Stimulated activated CD4-positive, alpha-beta T cell treated with anti-CD3 and anti-CD28 coated beads, Interleukin-15, amount 100 ng/mL, for 1 hour (primary cell): ENCODE measurements at places on chromosomes 1 and 21.

DNA sequence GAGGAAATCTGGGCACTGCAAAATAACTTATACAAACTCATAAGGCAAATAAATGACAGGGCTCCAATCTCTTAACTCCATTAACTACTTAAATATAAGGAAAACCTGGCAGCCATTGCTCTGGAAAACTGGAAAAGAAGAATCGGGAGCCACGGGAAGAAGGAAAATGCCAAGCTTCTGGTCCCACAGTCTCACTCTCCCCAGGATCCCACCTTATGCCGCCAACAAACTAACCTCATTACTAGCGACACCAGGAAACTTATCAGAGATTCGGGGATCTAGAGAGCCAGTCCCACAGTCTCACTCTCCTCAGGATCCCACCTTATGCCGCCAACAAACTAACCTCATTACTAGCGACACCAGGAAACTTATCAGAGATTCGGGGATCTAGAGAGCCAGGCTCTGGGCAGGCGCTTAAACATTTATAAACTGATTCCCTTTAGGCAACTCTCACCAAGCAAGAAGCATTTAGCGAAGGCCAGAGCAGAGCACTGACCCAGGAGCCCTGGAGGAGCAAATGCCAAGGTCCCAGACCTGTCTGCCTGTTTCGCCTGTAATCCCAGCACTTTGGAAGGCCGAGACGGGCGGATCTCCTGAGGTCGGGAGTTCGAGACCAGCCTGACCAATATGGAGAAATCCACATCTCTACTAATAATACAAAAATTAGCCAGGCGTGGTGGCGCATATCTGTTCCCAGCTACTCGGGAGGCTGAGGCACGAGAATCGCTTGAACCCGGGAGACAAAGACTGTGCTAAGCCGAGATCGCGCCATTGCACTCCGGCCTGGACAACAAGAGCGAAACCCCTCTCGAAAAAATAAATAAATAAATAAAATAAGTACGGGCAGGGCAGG lies 720 bp downstream of the PSMB2 start:
- DNase-seq = no peak

DNA sequence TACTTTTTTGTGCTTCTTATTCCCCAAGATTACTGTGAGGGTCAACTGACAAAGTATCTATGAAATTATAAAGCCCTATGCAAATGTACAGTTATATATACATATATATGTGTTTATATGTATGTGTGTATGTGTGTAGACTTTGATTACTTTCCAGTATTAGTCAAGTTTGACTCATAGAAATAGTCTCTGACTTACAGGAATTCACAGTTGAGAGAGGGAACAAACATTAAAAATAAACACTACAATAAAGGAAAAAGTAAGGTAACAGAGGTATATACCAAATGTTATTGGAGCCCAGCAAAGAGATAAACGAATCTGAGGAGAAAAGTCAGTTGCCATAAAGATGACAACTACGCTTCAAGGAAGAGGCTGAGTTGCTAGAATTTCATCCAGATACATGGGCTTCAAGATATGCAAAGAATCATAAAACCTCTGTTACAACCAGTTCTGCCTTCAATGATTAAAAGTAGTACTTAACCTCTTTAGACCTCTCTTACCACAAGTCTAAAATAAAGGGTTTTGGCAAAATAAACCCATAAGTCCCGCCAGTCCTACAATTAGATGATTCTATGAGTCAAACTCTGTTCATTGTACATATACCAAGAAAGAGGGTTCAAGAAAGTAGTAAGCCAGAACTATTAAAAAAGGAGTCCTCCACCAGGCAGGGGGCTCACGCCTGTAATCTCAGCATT lies 7.2 kb downstream of the IFT25 start:
- no peak for DNase-seq

DNA sequence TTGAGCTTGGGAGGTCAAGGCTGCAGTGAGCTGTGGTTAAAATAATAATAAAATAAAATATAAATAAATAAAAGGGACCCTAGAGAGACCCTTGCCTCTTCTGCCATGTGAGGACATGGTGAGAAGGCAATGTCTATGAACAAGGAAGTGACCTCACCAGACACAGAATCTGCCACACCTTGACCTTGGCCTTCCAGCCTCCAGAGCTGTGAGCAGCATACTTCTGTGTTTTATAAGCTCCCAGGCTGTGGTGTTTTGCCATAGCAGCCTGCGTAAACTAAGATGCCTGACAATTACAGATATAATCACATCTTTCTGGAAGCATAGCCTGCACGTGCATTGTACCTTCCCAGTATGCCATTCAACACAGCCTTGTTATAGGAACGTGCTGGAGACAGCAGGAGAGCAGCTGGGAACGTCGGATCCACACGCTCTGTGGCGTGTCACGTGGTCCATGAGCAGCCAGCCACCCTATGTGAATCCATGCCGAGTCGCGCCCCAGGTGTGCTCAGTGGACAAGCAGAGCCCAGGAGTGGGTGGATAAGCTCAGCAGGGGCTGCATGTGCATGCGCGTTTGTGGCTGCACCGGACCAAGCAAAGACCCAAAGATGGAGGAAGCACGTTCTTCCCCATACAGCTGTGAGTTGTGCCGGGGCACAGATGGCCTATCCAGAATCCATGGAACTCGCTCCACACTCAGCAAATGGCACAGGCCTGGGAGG lies 17.8 kb downstream of the WNT9A start:
- DNase-seq = no peak

DNA sequence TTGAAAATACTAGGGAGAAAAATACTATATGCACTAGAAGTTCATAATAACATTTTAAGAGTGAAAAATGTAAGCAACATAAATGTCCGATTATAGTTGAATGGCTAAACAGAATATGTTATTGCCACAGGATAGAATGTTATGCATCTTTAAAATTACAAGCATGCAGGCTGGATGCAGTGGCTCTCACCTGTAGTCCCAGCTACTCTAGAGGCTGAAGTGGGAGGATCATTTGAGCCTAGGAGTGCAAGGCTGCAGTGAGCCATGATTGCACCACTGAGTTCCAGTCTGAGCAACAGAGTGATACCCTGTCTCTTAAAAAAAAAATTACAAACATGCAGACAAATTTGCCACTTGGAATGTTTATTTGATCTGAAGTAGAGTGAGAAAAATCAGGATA lies 3.0 kb upstream of the BATF3 start:
- no peak for DNase-seq

GRCh38 chr1:21366288-21366687 lies 73.6 kb upstream of the NBPF3 start:
- no peak for DNase-seq
